ENCODE measurements at places on chromosomes 6 and 20.

- no peak for DNase-seq
Observed at GRCh38 chr6:84167457-84167856, 60.0 kb downstream of the CEP162 start.

- DNase-seq = no peak
Observed at GRCh38 chr20:9021216-9021615, 47.7 kb upstream of the PLCB4 start.

DNA sequence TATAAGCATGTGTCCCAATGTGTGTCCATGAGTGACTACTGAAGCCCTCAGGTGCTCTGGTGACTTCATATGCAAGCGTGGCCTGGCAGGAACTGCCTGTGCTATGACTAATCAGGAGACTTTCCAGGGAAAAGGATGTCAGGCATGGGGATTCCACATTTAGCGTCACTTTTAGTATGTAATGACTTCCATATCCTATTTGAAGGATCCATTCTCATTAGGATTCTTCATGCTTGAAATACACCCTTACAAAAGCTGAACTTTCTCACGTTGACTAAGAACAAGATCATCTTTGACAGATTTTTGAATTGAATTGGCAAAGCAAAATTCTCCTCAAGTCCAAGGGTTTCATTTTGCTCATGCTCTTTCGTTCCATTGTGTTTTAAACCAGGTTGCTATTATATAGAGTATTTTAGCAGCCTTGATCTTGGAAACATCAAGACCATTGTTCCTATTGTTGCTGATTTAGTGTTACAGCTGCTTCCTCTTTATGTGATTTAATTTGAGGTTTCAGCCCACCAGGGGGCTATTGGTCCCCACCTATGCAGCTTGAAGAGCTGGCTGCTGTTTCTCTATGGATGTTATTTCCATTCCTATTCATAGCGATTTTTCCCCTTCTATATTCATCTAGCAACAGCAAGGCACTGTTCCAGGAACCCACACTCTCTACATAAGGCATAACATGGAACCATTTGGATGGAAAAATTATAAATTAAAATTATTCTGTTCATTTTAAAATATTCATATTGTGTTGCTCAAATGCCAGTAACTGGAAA is 418.6 kb downstream of the CDKAL1 start:
- DNase-seq = peak; percentile 82

GRCh38 chr6:170236131-170236836 is 54.6 kb downstream of the DLL1 start:
- DNase-seq = no peak

DNA sequence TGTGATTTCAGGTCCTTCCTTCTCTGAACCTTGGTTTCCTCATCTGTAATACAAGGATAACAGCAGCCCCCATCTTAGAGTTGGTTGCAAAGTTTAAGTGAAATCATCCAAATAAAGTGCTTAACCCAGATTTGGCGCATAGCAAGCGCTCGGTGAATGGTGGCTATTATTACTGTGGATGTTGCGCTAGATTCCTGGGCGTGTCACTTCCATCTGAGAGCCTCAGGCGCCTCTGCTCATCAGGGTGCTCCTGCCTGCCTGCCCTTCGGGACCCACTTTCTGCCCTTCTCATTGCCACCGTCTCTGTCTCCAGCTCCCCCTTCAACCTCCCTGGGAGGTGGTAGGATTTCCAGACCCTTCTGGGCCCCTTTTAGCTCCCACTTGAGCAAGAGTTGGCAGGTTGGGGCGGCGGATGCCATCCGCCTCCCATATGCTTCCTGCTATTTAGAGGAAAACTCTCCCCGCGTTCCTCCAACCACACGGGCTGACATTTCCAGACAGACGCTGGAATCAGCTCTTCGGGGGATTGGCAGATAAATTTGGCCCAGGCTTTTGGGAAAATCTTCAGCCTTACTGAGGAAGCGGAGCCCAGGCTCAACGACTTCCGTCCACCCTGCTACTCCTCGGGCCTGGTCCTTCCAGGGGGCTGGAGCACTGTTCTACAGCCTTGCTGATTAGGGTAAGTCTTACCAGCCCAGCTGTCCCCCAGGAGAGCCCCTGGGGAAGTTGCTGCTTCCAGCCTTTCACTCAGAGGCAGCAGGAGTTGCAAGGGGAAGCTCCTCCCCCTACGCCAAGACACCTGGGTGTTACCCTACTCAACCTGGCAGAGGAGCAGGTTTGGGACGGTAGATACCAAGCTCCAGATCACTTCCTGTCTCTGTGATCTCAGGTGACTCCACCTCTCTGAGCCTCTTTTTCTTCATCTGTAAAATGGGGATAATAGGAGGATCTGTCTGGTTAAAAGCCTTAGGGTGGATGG is 71.5 kb downstream of the DLGAP4 start:
- DNase-seq = no peak

GRCh38 chr6:109379711-109380110 is 2.6 kb downstream of the CD164 start:
- no peak for DNase-seq

DNA sequence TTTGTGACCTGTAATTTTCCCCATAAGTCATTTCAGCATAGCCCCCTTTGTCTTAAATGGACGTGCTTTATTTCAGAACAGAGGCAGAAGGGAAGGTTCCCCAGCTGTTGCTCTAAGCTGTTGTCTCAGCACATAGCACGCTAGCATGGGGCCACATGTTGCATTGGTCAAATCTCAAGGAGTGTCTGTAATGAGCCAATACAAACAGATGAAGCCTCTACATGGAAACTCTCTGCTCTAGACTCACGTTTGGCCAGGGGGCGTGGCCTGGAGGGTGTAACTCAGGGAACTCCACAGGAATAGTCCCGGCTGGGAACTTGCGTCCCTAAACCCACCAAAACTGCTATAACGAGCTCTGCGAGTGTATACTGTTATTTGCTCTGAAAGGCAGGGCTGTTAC is 35.2 kb upstream of the SLC22A2 start:
- DNase-seq = no peak

GRCh38 chr6:140436023-140436811 is 1061.8 kb upstream of the CITED2 start:
- peak; percentile 95 for DNase-seq

DNA sequence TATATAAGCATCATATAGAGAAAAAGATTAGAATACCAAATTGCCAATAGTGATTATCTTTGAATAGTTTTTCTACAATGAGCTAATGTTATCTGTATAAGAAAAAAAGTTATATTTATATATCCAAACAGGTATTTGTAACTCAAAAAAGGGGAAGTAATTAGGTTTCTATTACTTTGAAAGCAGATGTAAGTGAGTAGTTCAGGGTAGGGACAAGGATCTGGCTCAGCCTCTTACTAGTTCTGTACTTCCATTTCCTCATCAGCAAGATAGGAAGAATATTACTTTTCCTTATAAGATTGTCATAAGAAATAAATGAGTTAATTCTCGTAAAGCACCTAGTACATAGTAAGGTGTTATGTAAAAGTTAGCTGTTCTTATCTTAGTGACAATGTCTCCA is 32.2 kb downstream of the AHI1 start:
- no peak for DNase-seq
